SK-N-SH (cell line): ENCODE measurements at places on chromosomes 13 and 19. TPM values are rescaled to one million over a fixed set of nuclear protein-coding genes. Genes with fewer than 3 reads are reported as not detected.

ZNF730 gene
- polyA plus RNA-seq, result 0.30 and 0.58 TPM in 2 replicates

NCCRP1 gene
- 0.05 TPM in 1 of 2 replicates, not detected in the other for polyA plus RNA-seq

IGFL1 gene
- not detected in 2 replicates for polyA plus RNA-seq

OSCAR gene
- polyA plus RNA-seq, result 0.97 and 1.2 TPM in 2 replicates

CGB1 gene
- polyA plus RNA-seq, result not detected in 2 replicates

DNA sequence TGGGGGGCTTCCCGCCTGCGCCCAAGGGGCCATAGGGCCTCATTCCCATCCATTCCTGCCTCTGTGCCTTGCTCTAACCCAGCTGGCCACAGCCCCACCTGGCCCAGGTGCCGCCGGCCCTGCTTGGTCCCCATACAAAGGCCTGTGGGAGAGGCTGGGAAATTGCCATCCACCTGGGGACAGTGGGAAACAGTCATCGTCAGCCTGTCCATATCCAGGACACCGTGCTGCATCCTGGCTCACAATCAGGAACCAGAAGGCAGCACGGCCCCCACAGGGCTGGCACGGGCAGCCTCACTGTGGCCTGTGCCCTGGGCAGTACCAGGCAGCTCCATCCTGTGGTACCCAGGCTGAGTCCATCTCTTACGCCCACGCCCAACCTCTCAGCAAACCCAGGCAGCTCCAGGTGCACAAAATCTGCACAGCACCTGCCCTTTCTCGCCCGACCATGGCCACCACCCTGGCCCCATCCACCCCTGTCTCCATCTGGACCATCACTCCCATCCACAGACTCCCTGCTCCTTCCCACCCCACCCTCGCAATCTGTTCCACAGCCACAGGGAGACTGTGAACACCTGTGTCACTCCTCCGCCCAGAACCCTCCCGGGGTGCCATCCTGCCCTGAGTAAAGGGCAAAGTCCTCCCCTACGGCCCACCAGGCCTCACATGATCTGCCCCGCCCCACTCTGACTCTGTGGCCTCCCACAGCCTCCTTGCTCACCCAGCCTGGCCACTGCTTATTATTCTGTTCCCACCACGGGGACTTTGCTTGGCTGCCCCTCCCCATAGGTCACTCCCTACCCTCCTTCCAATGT, 21.1 kb upstream of the FBXO27 start:
- DNase-seq, result no peak

- peak; percentile 89 for DNase-seq
These were observed 10.0 kb downstream of the COL5A3 start for GRCh38 chr19:10000171-10000826.

DNA sequence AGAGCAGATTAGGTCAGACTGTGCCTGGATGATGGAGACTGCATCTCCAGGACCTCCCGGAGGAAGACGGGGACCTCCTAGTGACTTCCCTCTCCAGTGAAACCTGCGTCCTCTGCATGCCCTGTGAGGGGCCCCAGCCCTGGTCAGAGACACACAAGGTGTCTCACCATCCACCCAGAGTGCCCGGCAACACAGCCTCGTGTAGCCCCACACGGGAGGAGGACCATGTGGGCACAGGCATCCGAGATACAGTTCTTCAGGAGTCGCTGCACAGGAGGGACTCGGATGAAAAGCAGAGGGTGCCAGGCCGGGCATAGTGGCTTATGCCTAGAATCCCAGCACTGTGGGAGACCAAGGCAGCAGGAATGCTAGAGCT, 64.8 kb downstream of the PEPD start:
- DNase-seq, result no peak

DNA sequence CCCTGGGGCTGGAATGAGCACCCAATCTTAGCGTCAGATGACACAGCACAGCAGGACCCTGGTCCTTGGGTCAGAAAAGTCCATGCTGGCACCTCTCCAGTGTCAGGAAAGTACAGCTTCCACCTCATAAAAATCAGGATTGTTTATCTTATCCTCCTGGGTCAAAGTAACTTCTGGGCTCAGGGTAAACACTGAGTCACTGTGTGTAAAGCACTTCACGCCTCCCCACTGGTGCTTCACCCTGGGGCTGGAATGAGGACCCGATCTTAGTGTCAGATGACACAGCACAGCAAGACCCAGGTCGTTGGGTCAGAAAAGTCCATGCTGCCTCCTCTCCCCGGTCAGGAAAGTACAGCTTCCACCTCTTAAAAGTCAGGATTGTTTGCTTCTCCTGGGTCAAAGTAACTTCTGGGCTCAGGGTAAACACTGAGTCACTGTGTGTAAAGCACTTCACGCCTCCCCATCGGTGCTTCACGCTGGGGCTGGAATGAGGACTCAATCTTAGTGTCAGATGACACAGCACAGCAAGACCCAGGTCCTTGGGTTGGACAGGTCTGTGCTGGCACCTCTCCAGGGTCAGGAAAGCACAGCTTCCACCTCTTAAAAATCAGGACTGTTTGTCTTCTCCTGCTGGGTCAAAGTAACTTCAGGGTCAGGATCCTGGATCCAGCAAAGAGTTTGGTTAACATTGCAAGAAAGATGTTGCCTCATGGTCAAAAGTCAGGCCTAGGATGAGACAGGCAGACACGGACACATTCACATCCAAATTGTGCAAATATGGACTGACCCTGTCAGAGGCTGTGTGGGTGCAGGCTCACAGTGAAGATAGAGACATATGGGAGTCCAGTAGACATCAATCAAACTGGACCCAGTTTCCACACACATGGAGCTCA, 39.2 kb upstream of the CYP2A7 start:
- no peak for DNase-seq

DNA sequence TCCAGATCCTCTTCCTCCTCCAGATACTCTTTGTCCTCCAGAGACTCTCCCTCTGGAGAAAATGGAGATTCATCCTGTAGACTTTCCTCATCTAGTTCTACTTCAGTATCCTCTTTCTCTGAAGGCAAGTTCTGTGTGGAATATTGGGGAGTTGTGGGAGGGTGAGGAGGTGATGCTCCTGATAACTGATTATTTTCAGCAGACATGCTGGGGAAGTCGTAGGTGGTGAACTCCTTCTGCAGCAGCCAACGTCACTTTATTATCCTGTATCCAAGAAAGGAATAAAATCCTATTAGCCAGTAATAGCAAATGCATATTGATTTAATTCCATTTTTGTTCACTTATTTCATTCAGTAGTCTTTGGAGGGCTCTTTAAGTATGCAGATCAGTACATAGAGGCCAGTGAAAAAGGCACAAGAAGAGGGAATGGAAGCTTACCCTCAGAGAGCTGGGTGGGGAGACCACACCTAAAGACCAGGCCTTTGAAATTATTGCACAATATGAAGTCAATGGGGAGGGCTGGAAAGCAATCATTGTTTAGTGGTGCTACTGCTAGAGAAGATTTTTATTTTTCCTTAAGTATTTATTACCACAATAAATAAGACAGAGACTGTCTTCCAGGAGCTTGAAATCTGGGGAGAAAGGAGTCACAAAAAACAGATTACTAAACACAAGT, 18.6 kb downstream of the ERICH6B start:
- DNase-seq, result no peak

DNA sequence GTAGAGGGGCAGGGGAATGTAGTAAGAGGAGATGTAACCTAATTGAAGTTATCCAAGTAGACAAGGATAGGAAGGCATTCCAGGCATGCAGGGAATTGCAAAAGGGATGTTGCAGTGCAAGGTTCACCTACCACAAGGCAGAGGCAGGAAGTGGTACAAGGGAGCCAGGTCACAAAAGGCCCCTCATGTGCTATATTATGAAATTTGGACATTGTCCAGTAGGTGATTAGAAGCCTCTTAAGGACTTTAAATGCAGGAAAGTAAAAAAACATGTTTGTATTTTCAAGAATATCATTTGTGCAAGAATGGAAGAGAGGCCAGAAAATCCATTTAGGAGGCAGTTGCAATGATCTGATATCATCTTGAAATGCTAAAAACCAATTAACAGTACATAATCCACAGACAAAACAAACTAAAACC, 111.4 kb downstream of the FRY start:
- peak; percentile 18 for DNase-seq

DNA sequence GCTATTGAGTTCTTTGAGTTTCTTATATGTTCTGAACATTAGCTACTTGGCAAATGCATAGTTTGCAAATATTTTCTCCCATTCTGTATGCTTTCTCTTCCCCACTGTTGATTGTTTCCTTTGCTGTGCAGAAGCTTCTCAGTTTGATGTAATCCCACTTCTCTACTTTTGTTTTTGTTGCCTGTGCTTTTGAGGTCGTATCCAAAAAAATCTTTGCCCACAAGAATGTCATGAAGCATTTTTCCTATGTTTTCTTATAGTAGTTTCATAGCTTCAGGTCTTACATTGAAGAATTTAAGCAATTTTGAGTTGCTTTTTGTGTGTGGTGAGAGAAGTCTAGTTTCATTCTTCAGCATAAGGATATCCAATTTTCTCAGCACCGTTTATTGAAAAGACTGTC, 536.7 kb upstream of the ARGLU1 start:
- DNase-seq, result no peak

DNA sequence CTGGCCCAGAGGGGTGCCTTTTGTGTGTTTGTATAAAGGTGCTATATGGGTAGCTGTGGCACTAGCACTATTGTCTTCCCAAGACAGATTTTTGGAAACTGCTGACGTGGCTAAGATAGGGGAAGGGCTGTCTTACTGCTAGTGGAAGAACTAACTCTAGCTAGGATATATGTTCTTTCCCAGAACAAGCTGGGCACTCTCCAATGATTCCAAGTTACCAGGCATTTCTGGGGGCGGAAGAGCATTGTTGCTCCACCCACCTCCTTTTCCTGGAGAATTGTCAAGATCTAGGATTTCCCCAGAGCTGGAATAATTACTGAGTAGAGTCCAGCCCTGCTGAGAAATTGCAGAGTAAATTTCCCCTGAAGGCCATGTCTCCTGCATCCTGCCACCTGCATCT, 408.3 kb downstream of the KLF5 start:
- DNase-seq, result no peak
